Dermis microvascular lymphatic vessel endothelial cell (primary cell): ENCODE measurements at places on chromosomes 12 and 14. TPM values are rescaled to one million over a fixed set of nuclear protein-coding genes. Genes with fewer than 3 reads are reported as not detected.
A peak's percentile ranks its signal among the peaks of the same experiment; 100 is the strongest.

The PSEN1 gene
- 32.0 and 43.2 TPM in 2 replicates for total RNA-seq

GRCh38 chr14:58027904-58028303 lies 124.1 kb downstream of the ARMH4 start:
- no peak for DNase-seq

The ARHGAP9 gene
- total RNA-seq: 0.13 TPM in 1 of 2 replicates, not detected in the other

DNA sequence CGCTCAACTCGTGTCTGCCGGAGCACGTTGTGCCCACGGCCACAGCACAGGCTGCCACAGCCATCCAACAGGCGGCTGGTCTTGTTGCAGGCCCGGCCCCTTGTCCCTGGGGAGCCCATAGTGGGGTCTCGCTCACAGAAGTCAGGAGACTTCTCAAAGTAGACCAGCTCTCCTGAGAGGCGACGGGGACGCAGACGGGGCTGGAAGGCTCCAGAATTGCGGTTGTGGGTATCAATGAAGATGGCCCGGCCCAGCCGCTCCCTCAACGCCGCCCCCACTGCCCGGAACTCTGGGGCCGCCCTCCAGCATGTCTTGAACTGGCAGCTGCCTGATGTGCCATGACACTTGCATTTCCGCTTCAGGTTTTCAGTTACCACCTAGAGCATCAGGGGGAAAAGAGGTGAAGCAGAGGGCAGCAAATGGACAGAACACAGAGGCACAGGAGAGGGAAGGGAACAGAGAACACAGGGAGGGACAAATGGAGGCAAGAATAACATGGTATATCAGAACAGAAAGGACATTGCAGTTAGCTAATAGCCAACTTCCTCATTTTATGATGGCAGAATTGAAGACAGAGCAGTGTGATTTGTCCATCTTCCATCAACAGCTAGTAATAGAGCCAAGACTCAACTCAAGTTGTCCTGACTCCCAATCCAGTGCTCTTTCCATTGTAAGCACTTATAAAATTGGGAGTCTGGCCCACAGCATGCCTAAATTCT lies 5.2 kb downstream of the WNT10B start:
- no peak for DNase-seq

GRCh38 chr14:72560889-72561493 lies 332.9 kb downstream of the DPF3 start:
- DNase-seq: no peak

GRCh38 chr14:23402296-23403138 lies 5.6 kb downstream of the MYH6 start:
- DNase-seq: no peak

- no peak for DNase-seq
Measured at GRCh38 chr12:78278706-78279190, 448.1 kb downstream of the NAV3 start.

DNA sequence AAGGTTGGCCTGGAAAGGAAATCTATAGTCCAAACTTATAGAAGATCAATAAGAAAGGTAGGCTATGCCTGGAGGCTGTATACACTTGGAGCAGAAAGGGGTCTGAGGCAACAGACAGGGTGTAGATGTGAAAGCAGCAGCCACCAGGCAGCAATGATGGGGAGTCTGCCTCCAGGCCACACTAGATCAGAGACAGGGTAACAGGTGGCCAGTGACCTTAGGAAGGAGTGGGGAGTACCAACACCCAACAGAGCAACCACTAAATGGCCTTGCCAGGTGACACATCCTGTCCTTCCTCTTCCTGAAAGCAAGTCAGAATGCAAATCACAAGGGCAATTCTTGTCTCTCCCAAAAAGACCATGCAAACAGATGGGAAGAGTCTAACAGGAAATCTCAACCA lies 46.4 kb upstream of the NID2 start:
- DNase-seq: peak; percentile 18

DNA sequence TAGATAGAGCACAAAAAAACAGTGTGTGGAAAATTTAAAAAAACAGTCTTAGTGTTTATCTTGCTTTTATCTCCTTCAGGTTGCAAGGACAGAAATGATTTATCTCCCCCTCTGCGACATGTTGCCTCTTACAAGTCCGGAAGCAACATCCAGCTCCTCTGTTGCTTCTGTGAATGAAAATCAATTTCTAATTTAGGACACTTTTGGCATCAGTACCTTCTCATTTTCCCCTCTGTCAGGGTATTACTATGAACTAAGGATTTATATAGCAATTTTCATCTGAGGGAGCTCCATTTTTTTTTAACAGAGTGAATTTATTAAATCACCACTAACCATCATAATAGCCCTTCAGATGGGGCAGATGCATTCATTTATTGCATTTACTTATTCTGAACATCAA lies 116.6 kb upstream of the PLXNC1 start:
- DNase-seq: no peak
